ENCODE measurements at places on chromosomes 6 and 20.

DNA sequence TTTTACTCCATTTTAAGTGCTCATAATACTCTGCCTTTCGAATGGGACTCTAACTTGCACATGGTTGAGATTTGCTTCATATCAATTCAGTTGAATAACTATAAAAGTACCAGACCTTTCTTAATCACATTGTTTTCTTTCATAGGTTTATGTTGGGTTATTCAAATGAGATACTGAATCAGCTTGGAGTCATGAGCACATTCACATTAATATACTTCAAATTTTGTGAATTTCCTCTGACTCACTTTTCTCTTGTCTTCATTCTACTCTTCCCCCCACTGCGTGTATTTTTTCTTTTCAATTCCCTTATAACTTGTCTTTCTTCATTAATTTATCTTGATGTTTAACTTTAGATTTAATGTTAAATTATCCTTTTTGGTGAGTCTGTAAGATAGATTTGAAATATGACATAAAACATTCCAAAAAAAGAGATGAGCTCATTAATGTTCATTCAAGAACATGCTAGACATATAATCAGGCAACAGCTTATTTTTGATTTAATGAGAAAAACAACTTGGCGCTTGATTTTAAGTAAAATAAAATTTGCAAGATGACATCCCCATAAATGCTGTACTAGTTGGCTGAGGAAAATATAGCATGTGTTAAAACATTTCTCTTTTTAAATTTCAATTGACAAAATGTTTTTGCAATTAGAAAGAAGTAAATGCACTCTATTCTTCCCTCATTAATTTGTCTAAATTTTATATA lies 736.0 kb downstream of the CD109 start:
- no peak for DNase-seq

- DNase-seq, result no peak
Measured at GRCh38 chr6:31780507-31781243, 3.5 kb upstream of the VWA7 start.

DNA sequence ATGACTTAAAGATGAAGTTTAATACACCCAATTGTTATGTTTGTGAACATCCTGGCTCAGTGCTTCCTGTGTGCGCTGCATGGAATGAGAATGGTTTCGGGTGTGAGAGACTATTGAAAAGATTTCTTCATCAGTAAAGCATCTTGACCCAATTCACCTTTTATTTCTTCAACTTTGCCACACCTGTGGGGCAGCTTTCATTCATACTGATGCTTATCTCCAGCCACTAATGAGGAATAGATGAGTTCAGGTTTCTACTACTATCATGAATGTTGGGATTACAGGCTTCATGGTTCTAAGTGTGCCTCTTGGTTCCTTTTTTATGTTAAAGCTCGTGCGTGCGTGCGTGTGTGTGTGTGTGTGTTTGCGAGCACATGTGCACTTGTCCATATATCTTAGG lies 373.7 kb upstream of the SOX4 start:
- DNase-seq, result no peak

DNA sequence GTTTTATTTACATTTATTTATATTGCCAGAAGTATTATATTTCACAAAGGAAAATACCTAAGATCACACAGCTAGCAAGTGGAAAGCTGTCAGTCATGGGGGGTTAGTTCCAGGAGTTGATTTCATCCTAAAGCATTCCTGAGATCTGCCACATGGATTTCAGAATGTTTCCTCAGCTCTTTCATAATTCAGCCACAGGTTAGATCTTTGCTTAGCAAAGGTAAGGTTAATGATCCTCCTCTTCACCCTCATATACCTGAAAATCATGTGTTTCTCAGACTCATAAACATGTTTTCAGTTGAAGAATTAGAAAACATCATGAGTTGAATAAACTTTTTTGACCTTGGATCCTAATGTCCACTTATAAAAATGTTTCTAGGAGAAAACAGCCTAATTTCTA lies 215.4 kb downstream of the ARHGAP18 start:
- DNase-seq, result no peak

Measured in NCI-H345 (cell line).